ENCODE measurements at places on chromosomes 1 and 21.

GRCh38 chr1:33886496-33886895, 22.6 kb downstream of the HMGB4 start:
- DNase-seq: no peak

DNA sequence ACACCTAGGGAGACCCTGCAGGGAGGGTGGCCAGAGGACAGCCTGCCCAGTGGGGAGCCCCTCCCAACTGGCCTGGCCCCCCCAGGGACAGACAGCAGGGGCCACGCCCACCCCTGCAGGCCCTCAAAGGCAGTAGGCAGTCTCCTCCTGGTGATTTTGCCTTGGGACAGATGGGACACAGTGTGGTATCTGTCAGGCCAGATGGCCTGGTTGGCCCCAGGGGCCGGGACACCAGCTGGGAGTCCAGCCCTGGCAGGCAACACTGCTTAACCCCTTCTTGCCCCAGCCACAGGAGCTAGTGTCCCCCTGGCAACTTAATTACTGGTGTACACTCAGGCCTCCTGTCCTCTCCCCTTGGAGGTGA, 17.8 kb downstream of the IFFO2 start:
- DNase-seq: no peak

DNA sequence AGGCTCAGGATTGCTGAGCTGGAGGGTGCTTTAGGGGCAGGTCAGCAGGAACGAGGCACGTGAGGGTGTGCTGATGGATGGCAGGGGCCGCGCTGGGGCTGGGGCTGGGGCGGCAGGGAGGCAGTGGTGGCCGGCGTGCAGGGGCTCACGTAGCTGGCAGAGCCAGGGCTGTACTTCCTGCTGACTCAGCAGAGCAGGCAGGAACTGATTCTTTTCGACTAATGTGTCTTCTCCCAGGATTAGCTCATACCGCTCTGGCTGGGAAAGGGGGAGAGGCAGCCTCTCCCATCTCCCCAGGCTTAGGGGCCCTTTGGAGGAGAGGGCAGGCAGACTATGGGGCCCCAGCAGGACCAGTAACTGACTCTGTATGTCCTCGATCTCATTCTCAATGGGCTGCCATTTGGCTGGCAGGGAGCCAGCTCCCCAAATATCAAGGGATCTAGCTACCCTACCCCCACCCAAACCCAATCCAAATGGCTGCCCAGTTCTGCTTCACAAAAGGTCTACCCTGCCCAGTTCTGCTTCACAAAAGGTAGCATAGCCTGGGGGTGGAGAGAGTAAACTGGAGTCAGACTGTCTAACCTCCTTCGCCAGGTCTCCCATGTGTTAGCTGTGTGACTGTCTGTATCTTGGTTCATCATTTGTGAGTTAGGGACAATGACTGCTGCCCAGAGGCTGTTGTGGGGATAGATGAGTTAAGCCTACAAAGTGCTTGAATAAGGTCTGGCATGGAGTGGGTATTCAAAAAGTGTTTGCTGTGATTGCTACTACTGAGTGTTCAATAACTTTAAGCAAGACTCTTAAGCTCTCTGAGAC, 100.1 kb upstream of the SLC2A1 start:
- no peak for DNase-seq

DNA sequence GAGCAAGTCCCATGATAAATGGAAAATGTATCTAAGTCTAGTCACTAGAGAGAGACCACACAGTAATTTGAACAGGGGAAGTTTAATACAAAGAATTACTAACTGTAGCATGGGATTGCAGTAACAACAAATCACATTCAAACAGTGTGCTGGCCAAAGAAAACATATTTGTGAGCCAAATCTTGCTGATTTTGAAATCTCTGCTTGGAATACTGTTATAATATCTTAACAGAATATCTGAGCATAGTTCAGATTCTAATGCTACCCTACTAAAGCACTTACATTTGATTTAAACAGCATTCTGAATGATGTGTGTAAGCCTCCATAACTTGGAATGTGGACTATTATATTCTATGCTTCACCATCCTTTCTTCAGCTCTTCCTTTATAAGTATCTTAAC, 270.0 kb upstream of the BRINP3 start:
- DNase-seq: no peak

DNA sequence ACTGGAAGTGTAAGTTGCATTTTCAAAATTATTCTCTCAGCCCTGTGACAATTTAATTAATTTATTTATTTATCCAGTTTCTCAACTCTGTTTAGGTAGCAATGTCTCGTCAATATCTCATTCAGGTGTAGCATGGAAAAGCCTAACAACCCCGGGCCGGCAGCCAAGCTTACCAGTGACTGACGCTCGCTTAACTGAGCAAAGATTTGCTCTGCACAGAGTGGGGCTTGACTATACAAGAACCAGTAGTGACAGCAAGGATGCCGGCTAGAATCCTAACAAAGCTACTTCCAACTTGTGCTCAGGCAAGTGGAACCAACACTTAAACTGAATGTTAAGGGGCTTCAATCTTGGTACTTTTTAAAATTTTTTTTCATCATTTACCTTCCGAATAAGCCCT, 80.9 kb upstream of the ESRRG start:
- DNase-seq: no peak

Measured in NCI-H446 (cell line).